Activated CD4-positive, alpha-beta T cell treated with anti-CD3 and anti-CD28 coated beads, Interleukin-2, amount 10 ng/mL, durations not matched to agents 7 days and 5 days (primary cell): ENCODE measurements at places on chromosomes 1 and 21. TPM values are rescaled to one million over a fixed set of nuclear protein-coding genes. Genes with fewer than 3 reads are reported as not detected.

DIRAS3 gene
- total RNA-seq = not detected

- H3K4me3 ChIP-seq = peak within 1 kb of the TSS; percentile 97
- peaks cover 60% of the 10 kb centered on the region for H3K4me1 ChIP-seq
- peaks cover 13% of the 10 kb centered on the region for H3K36me3 ChIP-seq
- DNase-seq = peak; percentile 91
- H3K27ac ChIP-seq = peak within 1 kb of the TSS; percentile 93
Measured at GRCh38 chr1:34859446-34860200, at the start of gene SMIM12. Gene SMIM12 (minus strand): TSS chr1:34859749. CDS start chr1:34855977, 3,772 bp downstream.

- no peak overlapping the region for H3K27ac ChIP-seq
- H3K4me1 ChIP-seq = no peaks in the 10 kb centered on the region
- no peak for DNase-seq
- no peaks in the 10 kb centered on the region for H3K36me3 ChIP-seq
- no peak overlapping the region for H3K4me3 ChIP-seq
Measured at GRCh38 chr1:97207868-97208267, 486.3 kb downstream of the PTBP2 start.

DNA sequence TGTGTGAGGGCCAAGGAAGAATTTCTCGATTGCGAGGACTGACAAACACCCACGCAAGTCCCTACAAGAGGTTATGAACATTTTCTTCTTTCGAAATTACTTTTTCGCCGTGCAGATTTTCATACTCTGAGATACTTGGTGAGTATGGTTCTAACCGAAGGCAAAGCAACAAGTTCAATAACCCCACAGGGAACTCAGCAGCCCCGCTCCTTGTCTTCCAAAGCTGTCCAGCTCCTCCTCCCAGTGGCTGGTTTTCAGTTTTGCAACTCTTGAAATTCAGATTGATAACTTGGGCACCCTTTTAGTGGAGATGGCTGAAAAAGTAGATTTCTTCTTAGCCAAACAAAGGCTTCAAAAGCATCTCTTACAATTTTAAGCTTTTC, 154.4 kb downstream of the SETD4 start:
- H3K27ac ChIP-seq = no peak overlapping the region
- no peaks in the 10 kb centered on the region for H3K4me1 ChIP-seq
- H3K36me3 ChIP-seq = no peaks in the 10 kb centered on the region
- DNase-seq = no peak
- H3K4me3 ChIP-seq = no peak overlapping the region
- H3K27me3 ChIP-seq = peaks cover 13% of the 10 kb centered on the region

GRCh38 chr1:114081437-114082303, 72.0 kb downstream of the SYT6 start:
- no peak for DNase-seq
- H3K36me3 ChIP-seq = no peaks in the 10 kb centered on the region
- no peak overlapping the region for H3K27ac ChIP-seq
- no peak overlapping the region for H3K4me3 ChIP-seq
